SJCRH30 (cell line): ENCODE measurements at places on chromosomes 1 and 21. TPM values are rescaled to one million over a fixed set of nuclear protein-coding genes. Genes with fewer than 3 reads are reported as not detected.

Gene GUCA2A
- total RNA-seq, result not detected in 2 replicates

Gene RASSF5
- total RNA-seq, result 9.5 TPM in 2 replicates

Gene HPCAL4
- 0.42 and 0.53 TPM in 2 replicates for total RNA-seq

Gene OR10K1
- not detected in 2 replicates for total RNA-seq

Gene SAMD13
- total RNA-seq, result 2.4 and 3.9 TPM in 2 replicates

Gene CCDC27
- total RNA-seq, result not detected in 2 replicates

Gene FAM110D
- 0.10 and 0.18 TPM in 2 replicates for total RNA-seq

- DNase-seq, result no peak
These were observed 51.5 kb upstream of the WNT2B start for GRCh38 chr1:112457241-112457640.

- DNase-seq, result no peak
These were observed 177.7 kb upstream of the HP1BP3 start for GRCh38 chr1:20964540-20965484.

GRCh38 chr1:147214842-147215539 lies 10.1 kb downstream of the FMO5 start:
- no peak for DNase-seq

DNA sequence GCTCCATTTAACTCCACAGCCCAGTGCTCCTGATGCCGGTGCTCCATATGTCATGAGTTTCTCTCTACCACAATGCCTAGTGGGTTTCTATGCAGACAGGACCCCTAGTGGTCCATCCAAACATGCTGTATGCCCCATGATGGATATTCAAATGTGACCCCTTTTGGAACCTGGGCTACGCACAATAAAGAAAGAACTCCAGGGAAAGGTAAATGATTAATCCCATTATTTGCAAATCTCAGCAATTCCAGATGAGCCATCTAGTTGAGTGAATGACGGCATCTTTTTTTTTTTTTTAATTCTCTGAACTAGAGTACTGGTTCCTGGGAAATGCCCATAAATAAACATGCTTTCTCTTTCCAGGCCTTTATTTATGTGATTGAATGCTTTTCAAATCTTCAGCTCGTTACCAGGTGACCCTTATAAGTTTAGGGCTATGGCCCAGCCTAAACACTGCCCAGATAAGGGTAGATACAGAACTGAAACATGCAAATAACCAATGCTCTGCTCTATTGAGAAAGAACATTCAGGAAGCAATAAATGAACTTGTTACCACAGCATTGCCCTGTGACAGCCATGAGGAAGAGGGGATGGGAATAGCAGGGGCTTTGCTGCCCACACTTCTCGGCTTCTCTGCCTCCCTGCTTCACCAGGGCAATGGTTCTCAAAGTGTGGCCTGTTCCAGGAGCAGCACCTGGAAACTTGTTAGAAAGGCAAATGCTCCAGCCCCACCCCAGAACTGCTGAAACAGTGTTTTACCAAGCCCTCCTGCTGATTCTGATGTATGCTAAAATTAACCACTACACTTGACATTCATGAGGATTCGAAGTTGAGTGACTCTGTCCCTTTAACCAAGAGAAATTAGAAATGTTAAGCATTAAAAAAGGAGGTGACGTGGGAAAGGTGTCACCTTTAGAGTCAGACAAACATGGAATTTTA lies 151.7 kb downstream of the SEC16B start:
- DNase-seq, result no peak

GRCh38 chr21:32484706-32485380 lies 72.3 kb downstream of the EVA1C start:
- no peak for DNase-seq

DNA sequence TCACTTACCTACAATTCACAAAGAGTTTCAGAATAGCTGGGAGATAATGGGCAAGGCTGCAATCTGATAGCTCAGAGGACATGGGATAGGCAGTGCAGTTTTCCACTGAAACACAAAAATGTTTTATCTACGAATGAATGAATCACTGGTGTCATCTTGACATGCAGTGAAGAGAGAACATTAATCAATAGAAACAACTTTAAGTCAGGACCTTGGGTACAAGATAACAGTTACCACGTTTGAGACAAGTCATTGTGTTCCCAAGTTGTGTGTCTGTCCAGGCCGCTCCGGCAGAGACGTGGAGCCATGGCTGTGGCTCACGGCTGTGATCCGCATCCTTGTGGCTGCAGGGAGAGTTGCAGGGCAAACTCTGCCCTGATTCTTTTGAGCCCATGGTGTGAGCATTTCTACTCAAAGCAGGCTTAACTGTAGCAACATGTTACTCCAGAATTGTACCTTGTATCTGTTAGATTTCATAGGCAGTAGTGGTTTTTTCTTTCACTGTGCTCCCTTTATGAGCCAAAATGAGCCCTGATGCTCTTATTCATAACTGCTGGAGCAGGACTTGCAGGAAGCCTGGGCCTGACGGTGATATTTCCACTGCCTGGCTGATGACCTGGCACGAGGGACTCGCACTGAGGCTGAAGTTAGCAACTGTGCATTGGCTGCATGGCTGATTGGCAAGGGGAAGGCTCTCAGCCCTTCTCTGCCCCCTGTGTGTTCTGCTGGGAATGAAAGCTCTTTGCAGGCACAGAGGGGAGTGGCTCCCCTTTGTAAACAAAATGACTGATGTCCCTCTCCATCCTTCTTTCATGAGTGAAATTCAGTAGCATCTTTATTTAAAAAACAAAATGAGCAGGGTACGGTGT lies 465.2 kb downstream of the AJAP1 start:
- DNase-seq, result no peak

- peak; percentile 40 for DNase-seq
These were observed 612.0 kb downstream of the MATN1 start for GRCh38 chr1:30111431-30111830.

- DNase-seq, result no peak
These were observed 72.6 kb downstream of the TPR start for GRCh38 chr1:186302381-186302920.

- DNase-seq, result peak; percentile 71
These were observed 380.8 kb downstream of the HHIPL2 start for GRCh38 chr1:222167111-222167510.
